A549 treated with Mapracorat at 1 μM for 4 hours (cell line): ENCODE measurements at places on chromosomes 11 and 22. TPM values are rescaled to one million over a fixed set of nuclear protein-coding genes. Genes with fewer than 3 reads are reported as not detected.

Gene HTR3B
- not detected in 5 replicates for total RNA-seq

Gene INSC
- total RNA-seq: 0.06 to 0.17 TPM in 2 of 5 replicates, not detected in the others

Gene ALG12
- 6.0 to 13.7 TPM (median 11.4 TPM) in 5 replicates for total RNA-seq

Gene NTM
- total RNA-seq: not detected in 5 replicates

Gene CSNK2A3
- total RNA-seq: 1.7 to 2.5 TPM (median 2.0 TPM) in 5 replicates
